ENCODE measurements at places on chromosomes 16 and 17. TPM values are rescaled to one million over a fixed set of nuclear protein-coding genes. Genes with fewer than 3 reads are reported as not detected.
A peak's percentile ranks its signal among the peaks of the same experiment; 100 is the strongest.

Gene APOBR
- polyA plus RNA-seq: 8.2 TPM

Gene ITGAD
- 0.03 TPM for polyA plus RNA-seq

Gene PTX4
- 0.19 TPM for polyA plus RNA-seq

DNA sequence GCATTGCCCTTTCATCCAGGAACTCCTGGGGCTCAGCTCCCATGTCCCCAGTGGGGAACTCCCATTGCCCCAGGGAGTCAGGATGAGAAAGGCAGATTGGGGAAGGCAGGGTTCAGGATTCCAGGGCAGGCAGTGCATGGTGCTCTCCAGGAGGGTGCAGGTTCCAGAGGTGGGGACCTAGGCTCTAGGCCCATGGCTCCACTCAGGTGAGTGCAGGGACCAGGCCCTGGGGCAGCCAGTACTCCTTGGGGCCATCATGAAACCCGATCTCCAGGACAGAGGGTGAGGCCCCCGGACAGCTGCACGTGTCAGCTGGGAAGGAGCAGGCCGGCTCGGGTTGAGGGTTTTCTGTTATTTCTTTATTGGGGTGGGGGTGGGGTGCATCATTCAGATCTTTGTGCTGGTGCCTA, 1.3 kb upstream of the MTSS2 start:
- peak; percentile 50 for DNase-seq
- H3K27me3 ChIP-seq: no peaks in the 10 kb centered on the region
- peaks cover 54% of the 10 kb centered on the region for H3K4me1 ChIP-seq

- H3K36me3 ChIP-seq: no peaks in the 10 kb centered on the region
- DNase-seq: no peak
Measured at GRCh38 chr16:86145669-86146068, 246.7 kb downstream of the IRF8 start.

GRCh38 chr16:74922150-74923138, 62.5 kb downstream of the WDR59 start:
- no peak for DNase-seq
- H3K4me3 ChIP-seq: no peak overlapping the region
- no peak overlapping the region for H3K27ac ChIP-seq

GRCh38 chr17:78556812-78557211, 20.4 kb downstream of the DNAH17 start:
- DNase-seq: no peak
- H3K4me1 ChIP-seq: no peaks in the 10 kb centered on the region
- H3K36me3 ChIP-seq: no peaks in the 10 kb centered on the region
- no peaks in the 10 kb centered on the region for H3K27me3 ChIP-seq
- no peak overlapping the region for H3K27ac ChIP-seq
- no peak overlapping the region for H3K4me3 ChIP-seq

DNA sequence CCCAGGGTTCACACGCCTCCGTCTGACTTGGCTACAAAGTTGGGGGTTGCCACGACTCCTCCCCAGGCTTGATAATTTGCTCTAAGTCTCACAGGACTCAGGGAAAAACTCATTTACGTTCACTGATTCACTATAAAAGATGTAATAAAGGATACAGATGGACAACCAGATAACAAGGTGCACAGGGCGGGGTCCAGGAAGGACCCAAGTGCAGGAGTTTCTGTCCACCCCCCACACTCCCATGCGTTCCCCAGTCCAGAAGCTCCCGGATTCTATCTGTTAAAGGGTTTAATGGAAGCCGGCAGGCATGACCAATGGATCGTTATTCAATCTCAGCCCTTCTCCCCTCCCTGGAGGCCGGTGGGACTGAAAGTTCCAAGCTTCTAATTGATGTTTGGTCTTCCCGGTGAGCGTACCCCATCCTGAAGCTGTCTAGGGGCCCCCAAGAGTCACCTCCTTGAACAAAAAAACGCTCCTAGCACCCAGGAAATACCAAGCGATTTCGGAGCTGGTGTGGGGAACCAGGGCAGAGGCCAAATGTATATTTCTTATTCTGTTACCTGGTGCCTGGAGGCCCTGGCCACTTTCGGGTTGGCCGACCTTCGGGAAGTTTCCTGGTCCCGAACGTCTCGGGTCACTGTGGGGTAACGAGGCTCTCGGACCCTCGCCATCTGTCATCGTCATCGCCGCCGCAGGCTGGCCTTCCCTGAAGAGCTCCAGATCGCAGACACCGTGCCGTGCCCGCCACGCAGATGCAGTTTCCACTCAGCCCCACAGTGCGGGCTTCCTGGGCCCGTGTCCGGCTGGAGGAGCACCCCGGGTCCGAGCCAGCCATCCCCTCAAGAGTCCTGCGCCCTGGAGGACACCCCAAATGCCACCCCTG, 13.5 kb upstream of the METRNL start:
- no peak overlapping the region for H3K4me3 ChIP-seq
- H3K36me3 ChIP-seq: no peaks in the 10 kb centered on the region
- no peaks in the 10 kb centered on the region for H3K27me3 ChIP-seq
- DNase-seq: no peak

DNA sequence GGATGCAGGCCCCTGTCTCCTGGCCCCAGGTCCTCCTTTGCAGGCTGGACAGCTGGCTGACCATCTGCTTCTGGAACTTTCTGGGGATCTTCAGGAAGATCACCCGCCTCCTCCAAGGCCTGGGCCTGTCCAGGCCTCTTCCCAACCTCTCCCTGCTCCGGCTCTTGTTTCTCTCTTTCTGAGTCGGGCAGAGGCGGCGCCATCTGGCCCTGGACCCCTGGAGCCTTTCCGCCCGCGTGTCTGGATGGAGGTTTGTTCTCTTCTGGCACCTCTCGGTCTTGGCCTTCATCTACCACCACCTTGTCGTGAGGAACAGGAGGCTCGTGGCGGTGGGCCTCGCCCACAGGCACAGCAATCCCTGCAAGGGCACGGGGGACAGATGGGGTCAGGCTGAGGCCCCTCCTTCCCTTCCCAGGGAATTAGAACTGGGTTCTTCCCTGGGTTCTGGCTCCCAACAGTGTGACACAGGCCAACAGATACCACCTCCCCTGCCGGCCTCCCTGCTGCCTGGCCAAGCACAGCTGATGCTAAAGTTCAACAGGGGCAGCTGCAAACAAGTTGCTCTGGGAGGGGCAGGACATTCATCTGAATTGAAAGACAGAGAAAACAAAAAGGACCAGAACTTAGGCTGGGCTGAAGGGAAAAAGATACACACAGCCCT, 13.3 kb downstream of the NDUFAF8 start:
- peaks cover 46% of the 10 kb centered on the region for H3K36me3 ChIP-seq
- no peaks in the 10 kb centered on the region for H3K27me3 ChIP-seq
- H3K4me1 ChIP-seq: peaks cover 54% of the 10 kb centered on the region
- no peak overlapping the region for H3K4me3 ChIP-seq

DNA sequence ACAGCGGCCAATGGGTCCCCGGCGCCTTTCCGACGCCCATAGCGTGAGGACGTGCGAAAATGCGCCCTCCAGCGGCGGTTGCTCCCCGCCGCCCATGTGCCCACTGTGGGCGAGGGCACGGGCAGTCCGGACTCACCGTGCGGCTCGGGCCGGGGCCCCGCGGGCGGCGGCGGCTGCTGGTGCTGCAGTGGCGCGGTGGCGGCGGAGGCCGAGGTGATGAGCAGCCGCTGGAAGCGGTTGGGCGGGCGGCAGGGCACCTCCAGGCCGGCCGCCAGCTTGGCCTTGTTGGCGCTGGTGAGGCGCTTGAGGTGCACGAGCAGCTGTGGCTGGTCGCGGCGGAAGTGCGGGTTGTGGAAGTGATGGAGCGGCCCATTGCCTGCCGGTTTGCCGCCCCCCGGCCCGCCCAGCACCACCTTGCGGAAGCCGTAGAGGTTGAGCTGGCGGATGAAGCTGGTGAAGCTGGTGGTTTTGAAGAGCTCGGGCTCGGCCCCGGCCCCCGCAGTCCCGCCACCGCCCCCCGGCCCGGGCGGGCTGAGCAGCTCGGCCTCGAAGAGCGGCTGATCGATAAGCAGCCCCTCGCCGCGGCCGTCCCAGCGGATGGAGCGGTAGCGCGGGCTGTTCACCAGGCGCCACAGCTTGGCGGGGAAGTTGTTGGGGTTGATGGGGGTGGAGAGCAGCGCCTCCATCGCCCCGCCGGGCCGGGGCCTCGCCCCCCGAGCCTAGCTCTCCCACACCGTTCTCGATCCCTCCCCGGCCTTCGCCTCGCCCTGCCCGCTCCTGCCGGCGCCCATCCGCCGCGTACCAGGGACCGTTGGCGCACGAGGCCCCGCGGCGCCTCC, at the start of gene HSF5:
Gene HSF5, minus strand, starts transcription at position 820 of the 839 bp plus-strand sequence. Its CDS starts 134 bp downstream, at position 686.
- peaks cover 2% of the 10 kb centered on the region for H3K4me1 ChIP-seq

DNA sequence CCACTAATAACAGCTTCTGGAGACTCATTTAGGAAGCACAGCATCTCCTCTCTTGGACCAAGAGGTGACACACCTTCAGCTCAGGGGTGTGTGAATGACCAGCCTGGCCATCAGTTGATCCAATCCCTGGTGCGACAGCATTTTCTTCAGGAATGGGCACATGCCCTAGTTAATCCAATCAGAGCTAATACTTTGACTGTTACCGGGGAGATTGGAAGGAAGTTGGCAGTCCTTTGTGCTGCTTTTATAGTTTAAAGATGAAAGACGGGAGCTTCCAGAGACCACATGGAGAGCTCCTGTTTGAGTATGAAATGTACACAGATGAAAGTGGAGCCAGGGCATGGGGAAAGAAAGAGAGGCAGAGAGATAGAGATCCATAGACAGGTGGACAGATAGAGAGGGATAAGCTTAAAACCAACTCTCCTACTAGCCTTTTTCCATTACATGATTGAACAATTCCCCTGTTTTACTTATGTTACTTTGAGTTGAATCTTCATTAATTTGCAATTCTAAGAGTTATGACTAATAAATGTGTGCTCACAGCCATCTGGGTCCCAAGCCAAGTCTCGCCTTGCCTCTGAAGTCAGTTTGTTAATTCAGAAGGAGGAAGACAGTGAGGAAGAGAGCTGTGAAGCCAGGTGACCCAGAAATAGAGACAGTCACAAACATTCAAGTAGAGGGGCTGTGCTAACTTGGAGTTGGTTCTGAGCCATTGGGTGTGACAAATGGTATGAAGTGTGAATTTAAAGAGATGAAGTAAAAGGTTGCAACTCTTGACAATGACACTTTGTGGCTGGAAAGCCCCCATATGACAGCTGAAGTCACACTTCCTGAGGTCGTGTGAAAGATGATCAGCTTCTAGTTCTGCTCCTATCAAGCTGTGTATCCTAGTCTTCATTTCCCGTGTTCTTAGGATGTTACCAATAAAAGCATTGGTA, 120.0 kb upstream of the GOT2 start:
- H3K27me3 ChIP-seq: no peaks in the 10 kb centered on the region
- no peaks in the 10 kb centered on the region for H3K36me3 ChIP-seq
- no peak overlapping the region for H3K27ac ChIP-seq
- no peak for DNase-seq
- no peak overlapping the region for H3K4me3 ChIP-seq

DNA sequence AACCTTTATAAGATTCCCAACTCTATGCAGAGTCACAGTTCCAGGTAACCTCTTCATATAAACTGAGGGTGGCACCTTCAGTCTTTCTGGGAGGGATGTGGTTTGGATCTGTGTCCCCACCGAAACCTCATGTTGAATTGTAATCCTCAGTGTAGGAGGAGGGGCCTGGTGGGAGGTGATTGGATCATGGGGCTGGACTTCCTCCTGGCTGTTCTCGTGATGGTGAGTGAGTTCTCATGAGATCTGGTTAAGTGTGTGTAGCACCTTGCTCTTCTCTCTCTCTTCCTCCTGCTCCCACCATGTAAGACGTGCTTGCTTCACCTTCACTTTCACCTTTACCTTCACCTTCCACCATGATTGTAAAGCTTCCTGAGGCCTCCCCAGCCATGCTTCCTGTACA, 30.5 kb downstream of the HS3ST2 start:
- H3K36me3 ChIP-seq: no peaks in the 10 kb centered on the region
- no peak for DNase-seq
- H3K27ac ChIP-seq: no peak overlapping the region
- no peaks in the 10 kb centered on the region for H3K27me3 ChIP-seq
- H3K4me1 ChIP-seq: no peaks in the 10 kb centered on the region
- no peak overlapping the region for H3K4me3 ChIP-seq

- no peak overlapping the region for H3K4me3 ChIP-seq
- peaks cover 2% of the 10 kb centered on the region for H3K27me3 ChIP-seq
- H3K36me3 ChIP-seq: no peaks in the 10 kb centered on the region
- peaks cover 6% of the 10 kb centered on the region for H3K4me1 ChIP-seq
- H3K27ac ChIP-seq: no peak overlapping the region
Measured at GRCh38 chr17:83125515-83126274, 46.3 kb downstream of the METRNL start.

DNA sequence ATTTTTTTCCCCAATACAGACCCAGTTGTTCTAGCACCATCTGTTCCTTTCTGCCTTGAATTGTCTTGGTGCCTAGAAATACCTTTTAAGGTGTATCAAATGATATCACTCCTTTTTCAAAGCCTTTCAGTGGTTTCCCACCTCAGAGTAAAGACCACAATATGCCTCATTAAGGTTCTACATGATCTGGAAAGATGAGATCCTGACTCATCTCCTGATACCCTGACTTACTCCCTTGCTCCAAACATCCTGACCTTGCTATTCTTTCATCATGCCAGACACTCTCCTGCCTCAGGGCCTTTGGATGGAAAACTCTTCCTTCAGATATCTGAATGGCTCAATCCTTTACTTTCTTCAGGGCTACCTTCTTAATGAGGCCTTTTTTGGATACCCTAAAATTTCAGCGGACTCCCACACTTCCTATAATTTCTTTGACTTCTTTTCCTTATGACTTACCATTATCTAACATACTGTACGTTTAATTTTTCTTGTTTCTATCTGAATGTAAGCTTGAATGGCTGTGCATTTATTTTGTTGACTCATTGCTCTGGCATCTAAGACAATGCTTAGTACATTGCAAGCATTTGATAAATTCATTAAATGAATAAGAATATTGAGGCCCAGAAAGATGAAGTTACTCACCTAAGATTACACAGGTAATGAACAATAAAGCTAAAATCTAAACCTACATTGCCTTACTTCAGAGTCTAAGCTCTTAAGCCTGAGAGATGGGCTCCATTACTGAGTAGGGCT, 19.2 kb downstream of the FLOT2 start:
- no peak overlapping the region for H3K27ac ChIP-seq
- H3K36me3 ChIP-seq: peaks cover 44% of the 10 kb centered on the region
- no peak for DNase-seq
- no peaks in the 10 kb centered on the region for H3K27me3 ChIP-seq
- no peak overlapping the region for H3K4me3 ChIP-seq

GRCh38 chr17:33929181-33929724, 325.8 kb upstream of the CCL2 start:
- no peak overlapping the region for H3K27ac ChIP-seq
- H3K4me1 ChIP-seq: no peaks in the 10 kb centered on the region
- H3K4me3 ChIP-seq: no peak overlapping the region
- peaks cover 4% of the 10 kb centered on the region for H3K27me3 ChIP-seq

DNA sequence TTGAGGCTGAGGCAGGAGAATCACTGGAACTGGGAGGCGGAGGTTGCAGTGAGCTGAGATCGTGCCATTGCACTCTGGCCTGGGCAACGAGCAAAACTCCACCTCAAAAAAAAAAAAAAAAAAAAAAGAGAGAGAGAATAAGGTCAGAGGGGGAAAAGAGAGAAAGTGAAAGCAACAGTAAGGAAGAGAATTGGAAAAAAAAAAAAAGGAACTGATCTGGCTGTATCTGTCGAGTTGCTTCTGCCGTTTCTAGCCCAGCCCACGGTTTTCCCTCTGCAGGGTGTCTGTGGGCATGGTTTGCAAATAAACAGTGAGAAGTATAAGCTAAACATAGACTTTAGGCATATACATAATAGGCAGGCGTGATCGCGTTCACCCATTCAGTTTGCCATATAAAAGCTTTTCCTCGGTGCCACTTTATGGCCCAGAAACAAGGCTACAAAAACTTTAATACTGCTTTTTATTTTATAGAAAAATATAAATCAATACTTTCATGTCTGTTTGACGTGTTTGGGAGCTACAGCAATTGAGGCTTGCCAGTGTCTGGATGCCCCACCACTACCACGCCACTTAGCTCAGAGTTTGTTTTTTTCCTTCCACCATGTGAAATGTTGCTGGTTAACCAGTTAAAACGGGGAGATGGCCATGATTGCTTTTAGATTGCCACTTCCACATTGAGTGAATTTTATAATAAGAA, 436.7 kb downstream of the MAF start:
- no peaks in the 10 kb centered on the region for H3K36me3 ChIP-seq
- no peaks in the 10 kb centered on the region for H3K27me3 ChIP-seq
- no peak overlapping the region for H3K4me3 ChIP-seq
- peak; percentile 40 for DNase-seq
